H9 (cell line): ENCODE measurements at places on chromosomes 7 and 10.
A peak's percentile ranks its signal among the peaks of the same experiment; 100 is the strongest.

DNA sequence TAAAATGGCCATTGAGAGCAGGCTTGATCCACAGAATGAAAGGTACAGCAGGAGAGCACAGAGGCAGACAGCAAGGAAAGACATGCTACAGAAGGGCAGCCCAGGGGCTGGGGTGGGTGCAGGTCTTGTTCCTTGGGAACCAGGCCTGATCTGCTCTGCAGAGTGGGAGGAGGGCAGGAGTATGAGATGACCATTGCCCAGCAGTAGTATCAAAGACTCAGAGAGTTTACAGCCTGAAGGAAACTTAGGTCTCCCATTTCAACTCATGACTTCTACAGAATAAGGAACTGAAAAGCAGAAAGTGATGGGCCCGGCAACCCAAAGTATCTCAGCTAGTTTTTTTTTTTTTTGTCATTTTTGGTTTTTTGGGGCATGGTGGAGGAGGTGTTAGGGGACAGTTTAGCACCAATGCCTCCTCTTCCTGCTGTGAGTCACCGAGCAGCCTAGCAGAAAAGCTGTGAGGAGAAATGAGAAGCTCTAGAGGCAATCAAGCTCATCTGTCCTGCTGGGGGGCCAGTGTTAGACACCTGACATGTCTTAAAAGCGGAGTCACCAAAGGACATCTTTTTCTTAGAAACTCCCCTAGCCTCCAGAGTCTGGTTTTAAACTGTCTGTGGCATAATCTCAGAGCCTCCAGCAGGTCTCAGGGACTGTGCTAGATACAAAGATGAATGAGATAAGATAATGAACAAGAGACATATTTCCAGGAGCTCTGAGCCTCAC, 34.3 kb upstream of the HERPUD2 start:
- no peak for DNase-seq

- DNase-seq: no peak
These were observed 91.3 kb downstream of the CACNB2 start for GRCh38 chr10:18231480-18231879.

- DNase-seq: no peak
These were observed 11.9 kb downstream of the DPY19L1 start for GRCh38 chr7:35025369-35025870.

DNA sequence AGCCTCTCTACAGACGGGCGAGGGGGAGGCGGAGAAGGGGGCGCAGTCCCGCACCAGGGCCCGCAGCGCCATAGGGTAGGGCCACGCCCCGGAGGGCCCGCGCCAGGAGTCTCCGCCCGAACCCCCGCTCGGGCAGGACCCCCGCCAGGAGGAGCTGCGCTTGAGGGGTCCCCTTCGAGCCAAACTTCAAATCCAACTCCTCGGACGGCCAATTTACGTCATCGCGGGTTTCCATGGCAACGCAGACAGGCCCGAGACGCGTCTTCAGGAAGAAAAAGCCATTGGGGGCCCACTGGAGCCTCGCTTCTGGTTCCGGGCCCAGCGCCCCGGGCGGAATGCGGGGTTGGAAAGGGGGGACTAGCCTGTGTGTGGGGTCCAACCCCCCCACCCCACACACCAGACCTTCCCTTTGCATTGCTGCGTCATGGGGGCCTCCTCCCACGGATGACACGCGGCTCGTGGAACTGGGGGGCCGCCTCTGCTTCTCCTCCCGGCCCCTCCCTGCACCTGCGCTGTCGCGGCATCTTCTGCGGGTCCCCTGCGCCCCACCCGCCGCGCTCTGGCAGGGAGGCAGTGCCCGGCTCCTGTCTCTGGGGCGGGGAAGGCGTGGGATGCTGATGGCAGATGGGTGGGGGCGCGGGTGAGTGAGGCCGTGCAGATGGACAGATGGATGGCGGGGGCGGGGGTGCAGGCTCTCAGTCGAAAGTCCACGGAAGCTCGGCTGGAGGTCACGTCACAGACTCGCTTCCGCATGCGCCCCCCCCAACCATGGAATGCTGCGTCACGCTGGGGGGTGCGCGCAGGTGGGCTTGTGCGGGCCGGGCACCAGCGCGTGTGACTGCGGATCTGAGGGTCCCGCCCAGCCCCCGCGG, 1.2 kb downstream of the CALY start:
- peak; percentile 65 for DNase-seq

GRCh38 chr7:7883394-7883793, 85.2 kb upstream of the GLCCI1 start:
- no peak for DNase-seq

DNA sequence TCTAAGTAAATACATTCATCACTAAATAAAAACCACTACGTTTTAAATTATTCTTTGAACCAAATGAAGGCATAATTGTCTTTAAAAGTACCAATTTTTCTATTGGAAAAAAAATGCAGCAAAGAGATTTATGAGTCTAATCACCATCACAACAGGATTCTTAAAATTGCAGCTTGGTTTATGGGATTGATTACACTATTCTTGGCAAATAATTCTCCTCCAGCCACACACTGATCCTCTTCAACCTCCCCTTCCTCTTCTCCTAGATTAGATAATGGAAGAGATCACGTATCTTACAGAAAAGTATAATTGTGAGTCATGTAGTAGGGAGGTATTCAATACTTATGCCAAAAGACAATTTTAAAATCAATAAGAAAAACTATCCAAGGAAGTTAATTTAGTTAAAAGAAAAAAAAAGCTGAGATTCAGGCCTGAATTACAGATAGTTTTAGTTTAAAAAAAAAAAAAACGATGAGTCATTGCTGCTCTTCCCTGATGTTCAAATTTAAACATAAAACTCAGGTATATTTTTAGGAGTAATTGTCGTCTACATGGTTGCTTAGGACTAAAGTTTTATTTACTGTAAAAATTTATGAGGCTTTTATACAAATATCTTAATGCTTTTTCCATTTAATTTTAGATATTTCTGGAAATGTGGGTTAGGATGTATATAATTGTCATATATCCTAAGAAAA, 133.7 kb upstream of the CDK1 start:
- DNase-seq: no peak

DNA sequence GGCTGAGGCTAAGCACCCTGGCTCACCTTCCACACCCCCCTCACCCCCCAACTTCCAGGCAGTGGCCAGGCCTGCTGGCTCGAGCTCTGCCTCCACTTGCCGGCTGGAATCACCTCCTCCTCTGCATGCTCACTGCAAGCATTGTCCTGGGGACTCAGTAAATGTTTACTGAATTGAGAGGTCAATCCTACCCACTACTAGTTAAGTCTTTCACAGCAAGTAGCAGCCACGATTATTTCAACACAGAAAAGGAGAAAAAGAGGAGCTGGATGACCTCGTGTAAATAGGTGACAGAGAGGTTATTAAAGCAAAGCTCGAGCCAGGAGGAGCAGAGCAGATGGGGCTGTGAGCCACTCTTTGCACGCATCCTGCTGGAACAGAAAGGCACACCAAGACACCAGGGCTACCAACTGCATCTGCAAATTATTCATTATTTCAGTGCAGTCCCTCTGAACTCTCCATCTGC, 32.1 kb downstream of the HIPK2 start:
- no peak for DNase-seq
